ENCODE measurements at places on chromosomes 6 and 20.

DNA sequence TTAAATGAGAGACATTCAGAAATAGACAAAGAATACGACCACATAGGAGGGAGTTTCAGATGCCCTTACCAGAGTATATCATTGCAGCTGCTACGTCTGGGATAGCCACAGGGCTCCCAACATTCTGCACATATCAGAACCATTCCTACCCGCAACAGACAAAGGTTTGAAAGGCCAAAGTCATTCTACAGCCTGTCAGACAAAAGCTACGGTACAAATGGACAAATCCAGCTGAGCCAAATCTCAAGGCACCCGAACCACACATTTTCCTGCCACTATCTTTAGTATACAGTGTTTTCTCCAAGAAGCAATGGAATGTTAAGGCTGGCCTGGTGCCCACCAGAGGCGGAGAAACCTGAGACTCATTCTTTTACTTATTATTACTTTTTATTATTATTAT lies 30.5 kb upstream of the LYRM2 start:
- no peak for ATAC-seq

GRCh38 chr6:91509039-91509438 lies 922.2 kb upstream of the MAP3K7 start:
- ATAC-seq: no peak

- ATAC-seq: no peak
Observed at GRCh38 chr20:62168061-62168460, 14.8 kb upstream of the MTG2 start.

DNA sequence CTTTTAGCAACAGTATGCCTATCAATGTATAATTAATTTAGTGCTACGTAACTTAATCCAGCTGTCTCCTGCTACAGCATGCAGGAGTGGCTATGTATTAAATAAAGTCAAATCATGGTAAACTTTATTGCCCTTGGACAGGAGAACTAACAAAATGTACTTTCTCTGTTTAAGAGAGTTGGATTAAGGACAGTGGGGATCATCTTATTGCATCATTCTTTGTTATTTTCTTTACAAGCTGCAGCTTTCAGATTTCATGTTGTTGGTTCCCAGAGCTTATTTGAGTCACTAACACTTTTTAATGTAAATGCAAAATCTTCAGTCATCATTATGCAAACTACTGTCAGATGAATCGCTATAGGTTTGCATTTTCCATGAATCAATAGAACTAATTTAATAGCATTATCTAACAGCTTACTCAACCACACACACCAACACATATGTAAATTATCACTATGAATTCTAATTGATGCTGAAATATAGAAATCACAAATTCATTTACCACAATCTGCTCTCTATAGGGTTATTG lies 424.7 kb downstream of the MMUT start:
- no peak for ATAC-seq

DNA sequence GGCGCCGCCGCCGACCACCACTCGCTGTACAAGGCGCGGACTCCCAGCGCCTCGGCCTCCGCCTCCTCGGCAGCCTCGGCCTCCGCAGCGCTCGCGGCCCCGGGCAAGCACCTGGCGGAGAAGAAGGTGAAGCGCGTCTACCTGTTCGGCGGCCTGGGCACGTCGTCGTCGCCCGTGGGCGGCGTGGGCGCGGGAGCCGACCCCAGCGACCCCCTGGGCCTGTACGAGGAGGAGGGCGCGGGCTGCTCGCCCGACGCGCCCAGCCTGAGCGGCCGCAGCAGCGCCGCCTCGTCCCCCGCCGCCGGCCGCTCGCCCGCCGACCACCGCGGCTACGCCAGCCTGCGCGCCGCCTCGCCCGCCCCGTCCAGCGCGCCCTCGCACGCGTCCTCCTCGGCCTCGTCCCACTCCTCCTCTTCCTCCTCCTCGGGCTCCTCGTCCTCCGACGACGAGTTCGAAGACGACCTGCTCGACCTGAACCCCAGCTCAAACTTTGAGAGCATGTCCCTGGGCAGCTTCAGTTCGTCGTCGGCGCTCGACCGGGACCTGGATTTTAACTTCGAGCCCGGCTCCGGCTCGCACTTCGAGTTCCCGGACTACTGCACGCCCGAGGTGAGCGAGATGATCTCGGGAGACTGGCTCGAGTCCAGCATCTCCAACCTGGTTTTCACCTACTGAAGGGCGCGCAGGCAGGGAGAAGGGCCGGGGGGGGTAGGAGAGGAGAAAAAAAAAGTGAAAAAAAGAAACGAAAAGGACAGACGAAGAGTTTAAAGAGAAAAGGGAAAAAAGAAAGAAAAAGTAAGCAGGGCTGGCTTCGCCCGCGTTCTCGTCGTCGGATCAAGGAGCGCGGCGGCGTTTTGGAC lies 2.0 kb downstream of the SOX4 start:
- ATAC-seq: peak; percentile 31

DNA sequence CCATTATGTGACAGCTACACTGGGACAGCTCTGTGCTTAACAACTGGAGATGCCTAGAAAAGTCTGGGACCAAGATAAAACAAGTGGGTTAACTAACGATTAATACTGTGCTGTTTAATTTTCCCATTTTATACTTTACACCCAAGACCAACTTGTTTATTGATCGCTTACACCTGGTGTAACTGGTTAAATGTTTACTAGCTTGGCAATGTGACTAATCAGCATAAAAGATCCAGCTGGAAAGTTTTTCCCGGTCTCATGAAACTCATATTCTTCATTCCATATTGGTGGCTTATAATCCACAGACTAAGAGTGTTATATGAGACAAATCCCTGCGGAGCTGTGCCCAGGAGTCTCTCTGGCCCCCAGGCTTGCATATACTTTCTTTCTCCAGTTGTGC lies 101.7 kb upstream of the GJE1 start:
- no peak for ATAC-seq

DNA sequence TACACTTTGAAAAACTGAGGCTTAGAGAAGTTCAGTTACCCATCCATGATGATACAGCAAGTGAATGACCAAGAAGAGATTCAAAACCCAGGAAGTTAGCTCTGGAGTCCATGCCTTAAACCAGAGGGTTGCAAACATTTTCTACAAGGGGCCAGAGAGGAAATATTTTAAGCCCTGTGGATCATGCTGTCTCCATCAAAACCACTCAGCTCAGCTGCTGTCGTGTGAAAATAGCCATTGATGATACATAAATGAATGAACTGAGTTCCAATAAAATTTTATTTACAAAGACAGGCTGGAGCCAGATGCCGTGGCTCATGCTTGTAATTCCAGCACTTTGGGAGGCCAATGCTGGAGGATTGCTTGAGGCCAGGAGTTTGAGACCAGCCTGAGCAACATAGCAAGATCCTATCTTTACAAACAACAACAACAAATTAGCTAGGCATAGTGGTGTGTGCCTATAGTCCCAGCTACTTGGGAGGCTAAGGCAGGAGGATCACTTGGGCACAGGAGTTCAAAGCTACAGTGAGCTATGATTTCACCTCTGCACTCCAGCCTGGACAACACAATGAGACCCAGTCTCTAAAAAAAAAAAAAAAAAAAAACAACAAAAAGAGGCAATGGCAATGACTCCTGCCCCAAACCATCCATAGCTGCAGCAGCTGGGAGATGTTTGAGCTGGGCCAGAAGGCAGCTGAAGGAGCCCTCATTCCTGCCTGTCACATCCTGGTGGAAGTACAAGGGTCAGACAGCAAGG lies 44.1 kb upstream of the RIN2 start:
- no peak for ATAC-seq

GRCh38 chr6:75746221-75746620 lies 2.8 kb upstream of the MYO6 start:
- no peak for ATAC-seq

- ATAC-seq: no peak
Observed at GRCh38 chr6:16437984-16438383, 199.6 kb downstream of the GMPR start.

DNA sequence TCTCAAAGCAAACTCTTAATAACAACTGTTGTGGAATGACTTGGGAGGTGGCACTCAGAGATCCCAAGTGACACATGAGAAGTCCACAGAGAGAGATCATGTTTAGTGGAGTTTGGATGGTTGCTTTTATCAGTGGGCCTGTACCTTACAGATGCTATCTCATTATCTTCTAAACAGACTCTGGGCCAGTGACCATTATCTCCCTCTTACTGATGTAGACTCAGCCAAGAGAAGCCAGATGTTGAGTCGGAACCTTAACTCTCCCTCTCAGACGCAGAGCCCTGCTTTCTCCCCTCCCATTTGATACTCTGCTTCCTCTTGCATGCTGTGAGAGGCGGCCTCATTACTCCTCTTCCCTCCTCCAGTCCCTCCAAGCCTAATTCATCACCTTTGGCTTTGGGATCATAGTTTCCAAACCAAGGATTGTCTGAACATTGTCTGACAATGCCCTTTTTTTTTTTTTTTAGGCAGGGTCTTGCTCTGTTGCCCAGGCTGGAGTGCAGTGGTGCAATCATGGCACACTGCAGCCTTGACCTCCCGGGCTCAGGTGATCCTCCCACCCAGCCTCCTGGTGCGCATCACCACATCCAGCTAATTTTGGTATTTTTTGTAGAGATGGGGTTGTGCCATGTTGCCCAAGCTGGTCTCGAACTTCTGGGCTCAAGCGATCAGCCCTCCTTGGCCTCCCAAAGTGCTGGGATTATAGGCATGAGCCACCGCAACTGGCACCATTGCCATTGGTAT lies 4.5 kb upstream of the DDR1 start:
- no peak for ATAC-seq

- no peak for ATAC-seq
Observed at GRCh38 chr6:104526376-104526775, 333.3 kb downstream of the HACE1 start.

DNA sequence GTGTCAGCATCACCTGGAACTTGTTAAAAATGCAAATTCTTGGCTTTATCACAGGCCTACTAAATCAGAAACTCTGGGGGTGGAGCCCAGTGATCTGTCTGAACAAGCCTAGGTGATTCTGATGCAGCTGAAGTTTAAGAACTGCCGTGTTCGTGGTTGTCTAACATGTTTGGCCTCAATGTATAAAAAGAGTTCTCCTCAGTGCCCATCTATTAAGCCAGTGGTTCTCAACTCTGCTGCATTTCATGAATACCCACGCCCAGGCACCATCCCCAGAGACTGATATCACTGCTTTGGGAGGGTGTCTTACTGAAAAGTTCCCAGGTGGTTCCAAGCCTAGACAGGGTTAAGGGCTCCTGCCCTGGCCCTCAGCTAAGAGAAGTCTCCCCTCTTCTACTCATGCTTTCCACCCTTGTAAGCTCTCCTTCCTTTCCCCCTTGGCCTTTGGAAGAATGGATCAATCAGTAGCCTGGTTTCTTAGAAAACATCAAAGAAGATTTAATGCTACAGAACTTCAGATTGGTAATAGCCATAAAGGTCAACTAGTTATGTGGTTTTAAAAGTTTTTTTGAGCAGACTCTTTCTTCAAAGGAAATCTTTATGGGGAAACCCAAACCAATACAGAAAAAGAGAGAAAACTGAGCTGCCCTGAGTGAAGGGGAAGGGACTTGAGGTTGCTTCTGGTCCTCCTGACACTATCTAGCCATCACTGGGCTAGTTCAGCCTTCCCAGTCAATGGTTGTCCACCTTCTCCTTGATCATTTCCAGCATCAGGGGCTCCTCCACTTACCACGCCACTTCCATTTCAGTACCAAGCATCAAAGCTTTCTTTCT lies 38.9 kb upstream of the TNFAIP3 start:
- peak; percentile 86 for ATAC-seq

All from stimulated activated memory B cell treated with anti-CD40 and anti-IgM and Interleukin-4, amounts not matched to agents 10 μg/mL and 1 μg/mL and 100 μg/mL, for 72 hours (primary cell).